Naive thymus-derived CD4-positive, alpha-beta T cell (primary cell): ENCODE measurements at places on chromosomes 1 and 21. TPM values are rescaled to one million over a fixed set of nuclear protein-coding genes. Genes with fewer than 3 reads are reported as not detected.

HMGCS2 gene
- not detected for total RNA-seq

MTR gene
- 78.8 TPM for total RNA-seq

SPOCD1 gene
- 0.21 TPM for total RNA-seq

LCE1E gene
- not detected for total RNA-seq

PIP5K1A gene
- total RNA-seq: 58.4 TPM

ITLN2 gene
- not detected for total RNA-seq

HENMT1 gene
- total RNA-seq: 13.8 TPM

KCNJ9 gene
- total RNA-seq: not detected in 2 replicates
